ENCODE measurements at places on chromosomes 13 and 19.
A peak's percentile ranks its signal among the peaks of the same experiment; 100 is the strongest.

GRCh38 chr19:3538258-3538929 is 580 bp upstream of the TEKTIP1 start:
- DNase-seq, result no peak

GRCh38 chr13:50979187-50979586 is 69.6 kb downstream of the RNASEH2B start:
- DNase-seq, result no peak

DNA sequence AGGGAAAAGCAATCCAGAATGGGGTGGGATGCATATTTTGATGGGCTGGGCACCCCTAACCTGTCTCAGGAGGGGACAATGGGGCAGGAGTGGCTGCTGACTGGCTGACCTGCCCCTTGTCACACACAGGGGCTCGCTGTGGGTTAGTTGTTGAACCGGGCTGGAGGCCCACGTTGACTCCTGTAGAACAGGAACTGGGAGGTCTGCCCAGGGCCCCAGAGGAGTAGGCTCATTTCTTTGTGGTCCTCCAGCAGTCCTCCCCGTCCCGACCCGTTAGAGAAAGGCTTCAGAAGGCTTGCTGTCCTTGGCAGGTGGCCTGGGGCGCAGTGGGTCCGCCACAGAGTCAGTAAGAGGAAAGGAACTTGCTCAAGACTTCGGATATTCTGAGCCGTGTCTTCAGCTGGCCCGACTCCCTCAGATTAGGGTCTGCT is 70.1 kb downstream of the COL4A1 start:
- no peak for DNase-seq

DNA sequence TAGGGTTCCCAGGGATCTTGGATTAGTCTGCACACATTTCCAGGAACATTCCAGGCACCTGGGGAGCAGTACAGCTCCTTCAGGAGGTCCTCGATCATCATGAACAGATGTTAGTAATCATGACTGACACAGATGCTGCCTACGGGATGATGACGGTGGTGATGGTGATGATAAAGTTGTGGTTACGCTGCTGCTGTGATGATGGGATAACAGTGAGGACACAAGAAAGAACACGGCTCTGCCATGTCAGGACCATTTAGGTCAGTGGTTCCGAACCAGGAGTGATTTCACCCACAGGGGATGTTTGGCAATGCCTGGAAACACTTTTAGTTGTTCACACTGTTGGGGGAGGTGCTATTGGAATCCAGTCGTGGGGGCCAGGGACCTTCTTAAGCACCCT is 1193.0 kb downstream of the UQCRFS1 start:
- no peak for DNase-seq

GRCh38 chr13:31322026-31322425 is 122.3 kb downstream of the B3GLCT start:
- peak; percentile 3 for DNase-seq

- DNase-seq, result no peak
Measured at GRCh38 chr19:53865918-53866864, 1.5 kb upstream of the MYADM start.

DNA sequence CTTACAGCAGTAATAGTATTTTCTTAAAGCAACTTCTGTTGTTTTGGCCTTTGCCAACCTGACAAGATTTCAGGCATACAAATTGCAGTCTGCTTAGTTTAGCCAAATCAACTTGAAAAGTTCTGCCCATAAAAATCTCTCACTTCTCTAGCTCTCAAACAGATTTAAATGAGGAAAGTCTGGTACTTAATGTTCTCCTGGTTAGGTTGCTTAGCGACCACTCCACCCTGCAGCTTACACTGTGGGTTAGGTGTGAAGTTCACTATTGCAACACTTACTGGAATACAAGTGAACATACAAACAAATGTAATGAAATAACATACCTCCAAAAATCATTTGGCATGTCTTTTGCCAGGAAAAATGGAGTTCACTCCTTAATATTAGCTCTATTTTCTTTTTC is 178.7 kb upstream of the PCDH9 start:
- no peak for DNase-seq

- DNase-seq, result no peak
Measured at GRCh38 chr13:30881191-30881651, 24.9 kb upstream of the MEDAG start.
